A172 (cell line): ENCODE measurements at places on chromosomes 4 and X. TPM values are rescaled to one million over a fixed set of nuclear protein-coding genes. Genes with fewer than 3 reads are reported as not detected.

RTL9 gene
- total RNA-seq: 0.02 and 0.03 TPM in 2 replicates

GSX2 gene
- total RNA-seq: not detected in 2 replicates

SMIM20 gene
- 44.7 and 51.7 TPM in 2 replicates for total RNA-seq

PDZD4 gene
- 8.2 and 10.5 TPM in 2 replicates for total RNA-seq

DNA sequence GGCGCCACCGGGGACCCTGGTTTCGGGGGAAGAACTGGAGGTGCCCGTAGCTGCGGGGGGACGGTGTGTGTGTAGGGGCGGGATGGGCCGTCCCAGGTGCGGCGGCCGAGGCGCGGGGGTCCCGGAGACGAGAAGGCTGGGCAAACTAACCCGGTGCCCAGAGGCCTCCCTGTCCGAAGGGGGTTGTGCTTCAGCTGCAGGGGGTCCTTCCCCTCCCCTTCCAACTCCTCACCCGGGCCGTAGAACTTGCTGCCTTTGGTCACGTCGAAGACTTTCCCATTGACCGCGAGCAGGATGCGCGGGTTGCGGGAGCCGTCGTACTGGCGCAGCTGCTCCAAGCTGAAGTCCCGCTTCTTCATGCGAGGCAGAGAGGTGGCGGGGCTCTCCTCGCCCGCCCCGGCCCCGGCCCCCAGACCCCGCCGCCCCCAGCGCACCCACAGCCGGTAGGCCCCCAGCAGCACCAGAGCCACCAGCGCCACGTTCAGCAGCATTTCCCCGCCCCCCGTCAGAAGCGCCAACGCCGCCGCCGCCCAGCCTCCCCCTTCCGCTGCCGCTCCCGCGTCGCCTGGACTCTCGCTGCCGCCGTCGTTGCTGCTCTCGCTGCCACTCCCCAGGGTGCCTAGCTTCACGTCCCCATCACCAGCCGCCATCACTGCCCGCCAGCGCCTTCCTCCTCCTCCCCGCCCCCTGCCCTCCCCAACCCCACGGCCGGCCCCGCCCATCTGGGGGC, at the start of gene PGRMC2:
TSS of gene PGRMC2 (minus strand) at position 673 of the 730 bp plus-strand sequence. CDS start at position 650, 23 bp downstream.
- peak; percentile 23 for DNase-seq

DNA sequence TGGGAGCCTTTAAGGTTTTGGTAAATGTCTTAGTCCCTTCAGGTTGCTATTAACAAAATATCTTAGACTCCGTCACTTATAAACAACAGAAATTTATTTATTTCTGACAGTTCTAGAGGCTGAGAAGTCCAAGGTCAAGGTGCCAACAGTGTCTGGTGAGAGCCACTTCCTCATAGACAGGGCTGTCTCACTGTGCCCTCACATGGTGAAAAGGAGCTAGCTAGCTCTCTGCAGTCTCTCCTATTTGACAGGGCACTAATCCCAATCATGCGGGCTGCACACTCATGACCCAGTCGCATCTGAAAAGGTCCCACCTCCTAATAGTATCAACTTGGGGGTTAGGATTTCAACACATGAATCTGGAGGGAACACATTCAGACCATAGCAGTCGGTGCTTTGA, 63.4 kb upstream of the KLF3 start:
- DNase-seq: no peak

- DNase-seq: no peak
Measured at GRCh38 chr4:33649471-33649870, 2594.8 kb downstream of the ARAP2 start.

- DNase-seq: no peak
Measured at GRCh38 chr4:86706923-86707597, 112.9 kb downstream of the PTPN13 start.

- no peak for DNase-seq
Measured at GRCh38 chr4:76872556-76872955, 25.4 kb downstream of the SOWAHB start.

DNA sequence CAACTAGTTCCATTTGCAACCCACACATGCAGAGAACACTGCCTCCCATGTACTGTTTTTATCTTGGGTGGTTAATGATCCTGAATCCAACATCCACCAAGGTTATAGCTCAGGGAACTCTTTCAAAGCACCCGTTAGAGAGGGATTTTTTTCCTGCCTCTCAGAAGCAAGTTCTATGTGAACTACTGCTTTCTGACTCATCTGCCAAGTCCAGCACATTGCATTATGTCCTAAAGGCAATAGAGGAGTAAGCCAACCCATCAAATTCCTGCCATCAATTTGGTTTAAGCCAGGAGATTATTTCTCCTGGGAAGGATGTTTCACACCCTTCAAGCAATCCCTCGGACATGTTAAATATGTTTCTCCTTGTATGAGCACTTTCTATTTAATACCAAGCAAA, 334.5 kb downstream of the GASK1B start:
- DNase-seq: no peak

- DNase-seq: no peak
Measured at GRCh38 chrX:13102636-13103035, 58.2 kb upstream of the FAM9C start.

- no peak for DNase-seq
Measured at GRCh38 chrX:4741024-4741423, 1027.6 kb upstream of the PRKX start.

GRCh38 chr4:4869731-4870571, 10.5 kb downstream of the MSX1 start:
- no peak for DNase-seq

DNA sequence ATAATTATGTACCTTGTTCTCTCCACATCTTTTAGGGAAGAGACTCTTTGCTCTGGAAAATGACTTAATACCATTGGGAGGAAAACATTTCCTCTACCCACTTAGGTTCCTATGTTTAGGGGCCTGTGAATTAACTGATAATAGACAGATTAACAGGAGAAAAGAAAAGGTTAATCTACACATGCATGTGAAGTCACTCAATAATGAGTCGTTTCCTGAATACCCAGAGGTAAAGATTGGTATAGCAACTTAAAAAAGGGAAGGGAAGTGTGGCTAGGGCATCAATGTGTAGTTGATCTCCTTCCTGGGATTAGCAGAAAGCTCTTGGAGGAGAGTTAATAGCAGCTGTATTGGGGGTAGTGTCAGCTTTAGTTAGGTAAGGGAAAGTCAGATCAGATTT, 419.5 kb upstream of the ATOH1 start:
- DNase-seq: no peak

DNA sequence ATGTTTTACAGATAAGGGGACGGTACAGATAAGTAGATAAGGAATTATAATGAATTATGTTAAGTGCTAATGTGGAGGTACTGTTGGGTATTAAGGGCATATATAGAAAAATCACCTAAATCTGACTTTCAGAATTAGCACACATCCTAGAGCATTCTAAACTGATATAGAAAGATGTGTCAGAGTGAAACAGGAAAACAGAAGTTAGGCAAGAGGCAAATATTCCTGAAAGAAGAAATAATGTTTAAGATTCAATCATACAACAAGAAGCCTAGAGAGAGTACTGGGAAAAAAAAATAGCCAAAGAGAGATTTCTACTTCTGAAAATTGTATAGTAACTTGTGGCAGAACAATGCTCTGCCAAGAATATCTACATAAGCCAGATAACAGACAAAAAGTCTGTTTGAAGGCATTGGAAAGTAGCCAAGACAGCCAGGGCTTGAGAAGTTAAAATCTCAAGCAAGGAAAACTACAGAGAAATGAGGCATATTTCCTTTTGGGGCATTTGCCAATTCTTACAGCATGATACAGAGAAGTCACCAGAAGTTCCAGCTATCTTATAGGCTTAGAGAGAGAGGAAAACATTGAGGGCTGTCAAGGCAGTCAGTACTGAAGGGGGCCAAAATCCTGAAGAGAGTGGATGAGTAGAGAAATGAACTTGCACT, 646.0 kb downstream of the RPA4 start:
- DNase-seq: no peak

- no peak for DNase-seq
Measured at GRCh38 chrX:16392597-16392996, 225.3 kb downstream of the MAGEB17 start.
